ENCODE measurements at places on chromosomes 12 and 14.

DNA sequence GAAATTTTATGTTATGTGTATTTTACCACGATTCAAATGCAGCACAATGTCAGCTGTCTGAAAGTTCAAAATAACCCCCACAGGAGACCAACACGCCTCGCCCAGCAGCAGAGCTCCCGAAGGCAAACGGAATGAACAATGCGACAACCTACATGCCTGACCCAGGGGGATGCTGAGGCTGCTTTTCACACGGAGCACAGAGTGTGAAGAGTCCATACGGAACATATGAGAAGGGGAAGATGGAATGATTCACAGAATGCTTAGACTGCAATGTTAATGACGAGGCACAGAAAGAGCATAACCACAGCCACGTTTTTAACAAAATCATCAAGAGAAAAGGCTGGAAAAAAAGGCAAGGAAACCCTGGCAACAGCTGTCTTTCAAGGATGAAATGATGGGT lies 22.6 kb downstream of the ZFYVE21 start:
- DNase-seq = no peak

GRCh38 chr14:69797573-69798338 lies 715 bp upstream of the SLC10A1 start:
- no peak for DNase-seq

DNA sequence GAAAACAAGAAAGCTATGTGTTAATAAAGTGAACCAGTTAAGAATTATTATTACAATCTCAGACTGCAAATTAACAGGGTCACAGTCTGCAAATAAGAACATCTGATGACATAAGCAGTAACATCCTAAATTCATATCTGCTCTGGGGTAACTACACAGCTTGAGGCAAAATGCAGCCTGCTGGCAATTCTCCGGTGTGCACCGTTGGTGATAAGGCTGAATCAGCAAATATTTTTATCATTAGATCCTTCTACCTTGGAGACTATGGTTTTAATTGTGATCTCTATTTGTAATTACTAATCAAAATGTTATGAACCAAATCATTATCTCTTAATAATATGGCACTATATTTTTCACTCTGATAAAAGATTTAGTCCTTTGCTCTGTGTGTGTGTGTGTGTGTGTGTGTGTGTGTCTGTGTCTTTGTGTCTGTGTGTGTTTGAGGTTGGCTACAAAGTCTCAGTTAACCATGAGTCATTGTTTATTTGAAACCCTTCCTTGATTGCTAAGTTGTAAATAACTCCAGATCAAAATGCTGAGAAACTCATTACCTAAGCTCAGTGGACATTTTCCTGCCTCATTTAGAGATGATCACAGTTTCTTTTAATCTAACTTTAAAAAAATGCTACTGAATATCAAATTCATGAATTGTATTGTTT lies 442.6 kb downstream of the GXYLT1 start:
- DNase-seq = no peak

- no peak for DNase-seq
Observed at GRCh38 chr12:110466791-110467190, 1.3 kb downstream of the GPN3 start.

GRCh38 chr14:66359500-66359899 lies 126.7 kb upstream of the CCDC196 start:
- peak; percentile 77 for DNase-seq

DNA sequence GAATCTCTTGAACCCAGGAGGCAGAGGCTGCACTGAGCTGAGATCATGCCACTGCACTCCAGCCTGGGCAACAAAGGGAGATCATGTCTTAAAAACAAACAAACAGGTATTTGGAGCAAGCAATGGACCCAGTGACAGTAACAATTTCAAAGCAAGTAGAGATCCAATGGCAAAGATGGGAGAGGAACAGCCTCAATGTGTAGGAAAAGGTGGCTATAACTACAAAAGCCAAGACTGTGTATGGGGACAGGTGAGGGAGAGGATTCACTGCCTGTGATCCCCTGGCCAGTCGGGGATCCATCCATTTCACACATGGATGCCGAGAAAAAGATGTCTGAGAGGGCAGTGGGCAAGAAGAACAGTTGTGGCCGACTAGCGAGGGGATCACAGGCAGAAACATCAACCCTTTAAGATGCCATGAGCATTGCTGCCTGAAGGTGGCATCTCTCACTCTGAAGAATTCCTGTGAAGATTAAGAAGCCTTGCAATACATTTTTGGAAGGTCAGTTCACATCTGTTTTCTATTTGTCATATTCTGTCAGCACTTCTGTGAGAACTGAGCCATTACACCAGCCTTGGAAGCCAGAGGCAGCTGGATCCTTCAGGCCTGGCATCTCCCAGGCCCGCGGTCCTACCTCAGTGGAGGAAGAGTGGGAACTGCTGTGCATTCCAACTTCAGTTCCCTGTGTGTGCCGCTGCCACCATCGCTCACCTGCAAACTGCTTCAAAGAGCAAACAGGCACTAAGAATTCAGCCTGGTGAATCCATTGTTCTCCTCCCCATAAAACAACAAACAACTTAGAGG lies 54.5 kb upstream of the FRS2 start:
- DNase-seq = no peak

GRCh38 chr12:104933778-104934177 lies 24.3 kb downstream of the SLC41A2 start:
- DNase-seq = no peak

- DNase-seq = no peak
Observed at GRCh38 chr12:6533653-6533922, 729 bp upstream of the GAPDH start.

DNA sequence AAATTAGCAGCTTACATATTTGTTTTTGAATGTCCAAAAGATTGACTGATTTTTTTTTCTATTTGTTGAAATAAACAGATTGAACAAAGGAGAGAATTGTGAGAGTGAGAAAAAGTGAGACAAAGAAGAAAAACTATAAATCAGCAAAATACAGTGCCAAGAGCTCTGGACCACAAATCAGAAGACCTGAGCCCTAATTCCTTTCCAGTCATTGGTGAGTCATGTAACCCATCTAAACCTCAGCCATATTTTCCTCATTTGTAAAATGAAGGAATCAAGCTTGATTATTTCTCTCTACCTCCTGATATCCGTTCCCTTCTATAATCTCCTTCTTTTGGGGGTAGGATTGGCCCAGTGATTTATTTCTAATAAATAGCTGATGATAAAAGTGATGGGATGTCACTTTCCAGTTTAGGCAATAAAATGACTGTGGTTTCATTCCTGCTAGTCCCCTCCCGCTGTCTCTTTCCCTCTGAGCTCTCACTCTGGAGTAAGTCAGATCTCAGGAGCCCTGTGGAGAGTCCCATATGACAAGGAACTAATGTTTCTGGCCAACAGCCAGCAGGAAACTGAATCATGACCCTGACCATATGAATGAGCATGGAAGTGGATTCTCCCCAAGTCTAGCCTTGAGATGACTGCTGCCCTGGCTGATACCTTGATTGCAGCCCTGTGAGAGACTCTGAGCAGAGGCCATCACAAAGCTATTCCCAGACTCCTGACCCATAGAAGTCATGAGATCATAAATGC lies 218.9 kb downstream of the ACSS3 start:
- DNase-seq = peak; percentile 7

- no peak for DNase-seq
Observed at GRCh38 chr12:4701395-4702190, 18.6 kb upstream of the GALNT8 start.

DNA sequence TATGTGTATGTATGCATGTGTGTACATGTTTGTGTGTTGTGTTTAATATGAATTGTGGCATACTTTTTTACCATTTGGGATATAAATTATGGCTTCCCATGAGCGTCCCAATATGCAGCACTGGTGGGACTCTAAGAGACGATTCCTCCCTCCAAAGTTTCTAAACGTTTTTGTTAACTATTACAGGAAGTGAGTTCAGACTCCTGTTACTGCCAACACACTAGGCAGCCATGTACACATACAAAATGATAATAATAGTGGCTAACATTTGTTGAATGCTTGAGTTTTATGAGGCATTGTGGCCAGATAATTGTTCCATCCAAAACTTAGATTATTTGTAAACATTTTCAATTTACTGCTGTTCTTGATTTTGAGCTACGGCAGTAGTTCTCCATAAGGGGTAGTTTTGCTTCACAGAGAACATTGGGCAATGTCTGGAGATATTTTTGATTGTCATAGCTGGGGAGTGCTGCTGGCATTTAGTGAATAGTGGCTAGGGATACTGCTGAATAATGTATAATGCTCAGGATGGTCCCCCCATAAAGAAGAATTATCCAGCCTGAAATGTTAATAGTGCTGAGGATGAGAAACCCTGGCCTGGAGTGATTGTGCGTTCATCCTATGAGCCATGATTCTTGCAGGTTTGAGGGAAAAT lies 45.1 kb downstream of the ARID2 start:
- DNase-seq = no peak

- DNase-seq = no peak
Observed at GRCh38 chr14:94411638-94412037, 23.2 kb upstream of the SERPINA1 start.

GRCh38 chr12:18421867-18422266 lies 160.5 kb downstream of the PIK3C2G start:
- no peak for DNase-seq

GRCh38 chr14:32074887-32075572 lies 2.1 kb upstream of the ARHGAP5 start:
- DNase-seq = no peak

GRCh38 chr12:9741726-9742125 lies 8.8 kb upstream of the CLECL1 start:
- DNase-seq = no peak

- no peak for DNase-seq
Observed at GRCh38 chr14:94761348-94761996, 8.4 kb downstream of the GSC start.
